ENCODE measurements at places on chromosomes 1 and 21. TPM values are rescaled to one million over a fixed set of nuclear protein-coding genes. Genes with fewer than 3 reads are reported as not detected.

GRCh38 chr1:157139052-157139715 lies 989 bp upstream of the ETV3 start:
- no peaks in the 10 kb centered on the region for H3K36me3 ChIP-seq
- peak overlapping the region; percentile 92 for H3K4me3 ChIP-seq
- DNase-seq: no peak
- H3K27ac ChIP-seq: peak overlapping the region; percentile 97
- H3K27me3 ChIP-seq: no peaks in the 10 kb centered on the region

DNA sequence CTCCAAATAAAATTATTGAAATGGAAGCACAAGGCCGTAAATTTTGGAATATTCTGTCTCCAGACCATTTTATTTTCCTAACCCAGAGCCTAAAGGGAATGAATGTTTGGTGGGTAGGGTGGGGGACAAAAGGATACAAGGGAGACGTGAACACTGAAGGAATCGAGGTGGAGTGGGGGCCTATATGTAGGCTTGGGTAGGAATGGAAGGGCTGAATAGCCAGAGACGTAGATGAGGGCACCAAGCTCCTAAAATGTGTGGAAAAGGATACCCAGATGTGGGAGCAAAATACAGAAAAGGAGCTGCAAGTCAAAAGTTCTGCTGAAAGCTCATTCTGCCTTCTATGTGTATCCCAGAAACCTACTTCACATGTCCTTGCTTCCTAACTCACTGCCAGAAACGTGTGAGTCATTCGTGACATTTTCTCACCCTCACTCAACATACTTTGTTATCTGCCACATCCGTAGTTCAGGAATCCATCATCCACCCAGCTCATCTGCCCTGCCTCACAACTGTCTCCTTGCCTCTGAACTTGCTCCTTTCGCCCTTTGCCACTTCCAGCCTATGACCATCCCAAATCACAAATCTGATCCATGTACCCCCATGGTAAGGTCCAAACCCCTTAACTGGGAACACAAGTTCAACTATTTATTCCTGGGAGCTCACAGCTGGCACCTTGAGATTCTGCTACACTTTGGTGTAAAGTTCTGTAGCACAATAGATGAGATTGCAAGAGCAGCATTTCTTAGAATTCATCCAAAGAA lies 84.1 kb upstream of the PRDX6 start:
- H3K36me3 ChIP-seq: no peaks in the 10 kb centered on the region
- no peak for DNase-seq
- no peaks in the 10 kb centered on the region for H3K27me3 ChIP-seq
- no peak overlapping the region for H3K27ac ChIP-seq

Gene ATP1A4
- not detected for total RNA-seq

DNA sequence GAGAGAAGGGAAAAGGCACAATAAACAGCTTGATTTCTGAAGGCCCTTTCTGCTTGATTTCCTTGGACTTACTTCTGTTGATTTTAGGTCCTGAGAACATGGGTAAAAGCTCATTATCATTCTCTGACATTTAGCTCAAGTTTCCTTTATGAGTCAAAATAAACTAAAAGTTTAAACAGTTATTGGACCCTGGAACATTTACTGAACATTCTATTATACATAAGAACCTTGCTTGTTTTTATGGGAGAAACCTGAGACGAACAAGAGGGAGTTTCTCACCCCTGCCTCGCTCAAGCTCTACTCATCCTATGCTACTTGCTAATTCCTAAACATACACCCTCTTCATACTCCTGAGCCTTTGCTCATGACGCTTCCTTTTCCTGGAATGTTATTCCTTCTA lies 538.3 kb upstream of the PKN2 start:
- no peaks in the 10 kb centered on the region for H3K36me3 ChIP-seq
- no peaks in the 10 kb centered on the region for H3K27me3 ChIP-seq
- no peaks in the 10 kb centered on the region for H3K4me1 ChIP-seq
- no peak overlapping the region for H3K4me3 ChIP-seq
- no peak for DNase-seq

Gene POU2F1
- total RNA-seq: 41.0 TPM

DNA sequence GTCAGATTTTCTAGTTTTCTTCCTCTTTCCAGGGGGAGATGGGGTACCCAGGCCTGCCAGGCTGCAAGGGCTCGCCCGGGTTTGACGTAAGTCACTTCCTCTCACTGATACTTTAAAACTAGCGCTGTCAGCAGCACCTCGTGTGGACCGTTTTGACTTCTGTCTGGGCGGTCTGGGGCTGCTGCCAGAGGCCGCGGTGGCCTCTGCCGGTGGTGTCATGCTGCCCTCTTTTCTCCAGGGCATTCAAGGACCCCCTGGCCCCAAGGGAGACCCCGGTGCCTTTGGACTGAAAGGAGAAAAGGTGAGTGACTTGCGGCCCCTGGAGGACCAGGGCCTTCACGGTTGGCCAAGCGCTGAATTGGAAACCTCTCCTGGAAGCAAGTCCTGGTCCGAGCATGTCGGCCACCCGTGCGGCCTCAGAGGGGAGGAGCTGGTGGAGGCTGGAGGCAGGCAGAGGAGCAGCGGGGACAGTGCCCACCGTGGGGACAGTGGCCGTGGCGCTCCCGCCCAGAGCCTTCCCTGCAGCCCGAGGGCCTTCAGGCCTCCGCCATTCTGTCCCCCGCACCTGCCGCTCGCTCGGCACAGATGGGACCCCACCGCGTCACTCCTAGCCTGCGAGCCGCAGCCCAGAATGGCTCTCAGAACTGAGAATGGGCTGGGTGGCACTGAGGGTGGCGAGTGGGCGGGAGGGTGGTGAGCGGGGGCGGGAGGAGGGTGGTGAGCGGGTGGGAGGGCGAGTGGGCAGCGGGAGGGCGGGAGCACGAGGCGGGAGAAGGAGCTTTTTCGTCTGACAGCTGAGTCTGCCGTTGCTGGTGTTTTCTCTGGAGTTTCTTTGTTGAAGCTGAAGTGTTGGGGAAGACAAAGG lies 9.4 kb downstream of the COL6A1 start:
- no peaks in the 10 kb centered on the region for H3K27me3 ChIP-seq
- peak; percentile 17 for DNase-seq
- peak overlapping the region; percentile 77 for H3K27ac ChIP-seq
- no peak overlapping the region for H3K4me3 ChIP-seq

DNA sequence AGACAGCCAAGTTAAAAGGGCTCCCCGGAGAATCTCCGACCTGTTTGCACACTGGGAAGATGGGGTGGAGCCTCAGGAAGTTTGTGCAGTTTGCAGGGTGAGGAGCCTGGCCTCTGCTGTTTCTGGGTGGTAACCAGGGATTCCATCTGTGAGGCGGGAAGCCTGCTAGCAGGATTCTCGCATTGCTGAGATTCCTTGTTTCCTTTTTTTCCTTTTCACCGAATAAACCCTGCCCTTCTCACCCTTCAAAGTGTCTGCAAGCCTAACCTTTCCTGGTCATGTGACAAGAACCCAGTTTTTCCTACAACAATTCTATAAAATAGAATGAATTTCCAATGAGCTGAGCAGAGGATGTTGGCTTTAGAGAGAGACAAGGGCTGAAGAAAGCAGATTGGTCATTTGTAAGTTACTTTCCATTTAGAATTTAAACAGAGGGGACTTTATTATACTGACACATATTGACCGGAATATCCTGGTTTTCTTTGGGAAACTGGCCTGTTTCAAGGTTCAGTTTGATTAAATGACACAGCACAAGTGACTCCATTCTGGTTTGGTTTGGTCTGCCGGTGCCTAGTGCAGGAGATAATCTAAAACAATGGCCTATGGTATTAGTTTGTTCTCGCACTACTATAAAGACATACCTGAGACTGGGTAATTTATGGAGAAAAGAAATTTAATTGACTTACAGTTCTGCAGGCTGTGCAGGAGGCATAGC lies 48.7 kb upstream of the DNAH14 start:
- H3K27me3 ChIP-seq: no peaks in the 10 kb centered on the region
- H3K27ac ChIP-seq: no peak overlapping the region
- no peak for DNase-seq

DNA sequence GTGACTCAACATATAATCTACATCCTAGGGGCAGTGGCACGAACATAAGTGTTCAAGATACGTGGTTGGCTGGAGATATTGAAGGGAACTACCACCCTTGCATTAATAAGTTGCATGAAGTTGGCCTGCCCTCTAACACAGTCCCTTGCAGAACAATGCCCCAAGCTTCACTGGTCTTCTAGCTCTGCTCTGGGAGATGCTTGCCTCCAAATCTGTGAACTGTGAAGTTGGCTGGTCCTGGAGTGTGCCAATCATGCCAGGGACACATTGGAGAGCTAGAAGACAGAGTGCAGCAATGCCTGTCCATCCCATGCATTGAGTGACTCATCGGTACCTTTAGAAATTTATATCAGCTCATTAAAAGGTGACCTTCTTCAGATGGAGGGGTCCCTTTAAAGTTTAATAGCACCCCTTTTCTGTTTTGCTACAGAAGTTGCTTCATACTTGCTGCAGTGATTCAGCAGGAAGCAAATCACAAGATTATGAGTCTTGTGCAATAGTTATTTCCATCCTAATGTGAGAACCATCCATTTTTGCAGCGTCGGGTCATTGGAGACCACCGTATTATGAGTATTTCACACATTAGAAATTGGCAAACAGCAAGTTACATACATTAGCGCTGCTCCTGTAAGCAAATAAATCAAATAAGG lies 55.2 kb upstream of the KAZN start:
- H3K36me3 ChIP-seq: no peaks in the 10 kb centered on the region
- H3K27ac ChIP-seq: no peak overlapping the region
- H3K27me3 ChIP-seq: no peaks in the 10 kb centered on the region
- no peak overlapping the region for H3K4me3 ChIP-seq
- no peaks in the 10 kb centered on the region for H3K4me1 ChIP-seq

GRCh38 chr1:33045814-33046213 lies 9.1 kb upstream of the AK2 start:
- no peak for DNase-seq
- H3K27me3 ChIP-seq: no peaks in the 10 kb centered on the region
- H3K27ac ChIP-seq: no peak overlapping the region
- no peak overlapping the region for H3K4me3 ChIP-seq
- no peaks in the 10 kb centered on the region for H3K4me1 ChIP-seq

DNA sequence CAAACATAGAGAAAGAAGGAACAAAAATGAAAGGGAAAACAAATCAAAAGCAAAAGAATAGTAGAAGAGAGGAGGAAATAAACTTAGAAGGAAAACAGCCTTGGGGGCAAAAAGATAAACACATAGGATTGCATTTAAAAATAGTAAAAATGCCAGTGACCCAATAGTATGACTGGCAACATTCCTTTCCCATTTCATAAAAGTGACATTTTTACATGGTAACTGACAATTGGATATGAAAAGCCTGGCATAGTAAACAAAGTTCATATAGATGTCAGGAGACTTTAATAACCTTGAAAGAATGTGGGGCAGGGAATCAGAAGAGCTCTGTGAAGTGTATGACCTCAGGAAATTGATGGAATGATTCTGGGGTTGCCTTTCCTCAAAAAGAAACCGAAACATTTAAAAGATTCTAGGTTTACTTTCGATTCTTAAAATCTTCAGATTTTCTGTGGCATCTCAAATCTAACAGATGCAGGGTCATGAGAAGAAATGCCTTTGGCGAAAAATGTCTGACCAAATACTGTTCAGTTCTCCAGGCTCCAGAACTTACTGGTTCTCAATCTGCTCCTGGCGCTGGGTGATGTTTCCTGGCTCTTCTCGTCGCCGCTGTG lies 33.7 kb downstream of the SPTA1 start:
- H3K27me3 ChIP-seq: no peaks in the 10 kb centered on the region
- H3K4me3 ChIP-seq: no peak overlapping the region
- no peaks in the 10 kb centered on the region for H3K4me1 ChIP-seq
- H3K27ac ChIP-seq: no peak overlapping the region
- no peaks in the 10 kb centered on the region for H3K36me3 ChIP-seq

Gene CAPN8
- not detected for total RNA-seq

DNA sequence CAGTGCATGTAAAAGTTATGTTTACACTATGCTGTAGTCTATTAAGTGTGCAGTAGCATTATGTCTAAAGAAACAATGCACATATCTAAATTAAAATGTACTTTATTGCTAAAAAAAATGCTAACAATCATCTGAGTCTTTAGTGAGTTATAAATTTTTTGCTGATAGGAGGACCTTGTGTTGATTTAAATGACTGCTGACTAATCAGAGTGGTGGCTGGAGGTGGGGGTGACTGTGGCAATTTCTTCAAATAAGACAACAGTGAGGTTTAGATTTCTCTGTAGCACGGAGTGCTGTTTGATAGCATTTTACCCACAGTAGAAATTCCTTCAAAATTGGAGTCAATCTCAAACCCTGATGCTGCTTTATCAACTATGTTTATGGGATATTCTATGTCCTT lies 37.0 kb downstream of the HS2ST1 start:
- no peak for DNase-seq
- no peaks in the 10 kb centered on the region for H3K27me3 ChIP-seq
- H3K4me1 ChIP-seq: no peaks in the 10 kb centered on the region
- H3K4me3 ChIP-seq: no peak overlapping the region

Gene SIPA1L2
- total RNA-seq: 4.6 TPM

DNA sequence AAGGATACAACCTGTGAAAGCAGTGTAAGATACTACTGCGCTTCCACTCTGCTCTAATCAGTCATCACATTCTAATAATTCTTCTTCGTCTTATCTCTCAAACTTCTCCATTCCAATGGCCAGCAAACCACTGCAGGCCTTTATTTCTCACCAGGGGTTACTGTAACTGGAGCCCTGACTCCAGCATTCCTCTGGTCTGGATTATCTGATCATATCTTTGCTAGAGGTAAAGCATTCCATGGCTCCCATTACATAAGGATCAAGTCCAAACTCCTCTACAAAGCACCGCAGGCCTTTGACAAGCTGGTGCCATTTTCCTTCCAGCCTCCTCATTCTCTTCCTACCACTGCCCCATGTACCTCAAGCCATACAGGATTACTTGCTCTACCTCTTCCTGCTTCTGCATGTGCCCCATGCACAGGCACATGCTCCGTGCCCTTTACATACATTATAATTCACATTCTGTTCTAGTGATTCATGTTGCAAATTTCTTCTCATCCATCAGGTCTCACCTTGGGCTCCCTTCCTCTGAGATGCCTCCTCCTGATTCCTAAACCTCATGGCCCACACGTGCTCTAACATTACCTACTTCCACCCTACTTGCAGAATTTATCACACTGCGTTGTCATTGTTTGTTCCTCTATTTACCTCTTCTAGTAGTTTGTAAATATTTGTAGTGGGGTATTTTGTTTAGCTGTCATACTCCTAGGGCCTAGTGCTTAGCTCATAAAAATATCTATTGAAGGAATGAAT lies 9.3 kb upstream of the SERBP1 start:
- no peak overlapping the region for H3K27ac ChIP-seq
- no peaks in the 10 kb centered on the region for H3K36me3 ChIP-seq
- no peak for DNase-seq
- no peak overlapping the region for H3K4me3 ChIP-seq

Gene SYNC
- total RNA-seq: 16.5 TPM

GRCh38 chr1:61181067-61182038 lies 99.0 kb downstream of the NFIA start:
- H3K36me3 ChIP-seq: no peaks in the 10 kb centered on the region
- H3K4me1 ChIP-seq: peaks cover 14% of the 10 kb centered on the region
- no peak for DNase-seq
- no peak overlapping the region for H3K4me3 ChIP-seq
